ENCODE measurements at places on chromosomes 3 and 15.

- DNase-seq: no peak
These were observed 292.1 kb downstream of the DIPK2A start for GRCh38 chr3:144263706-144264105.

DNA sequence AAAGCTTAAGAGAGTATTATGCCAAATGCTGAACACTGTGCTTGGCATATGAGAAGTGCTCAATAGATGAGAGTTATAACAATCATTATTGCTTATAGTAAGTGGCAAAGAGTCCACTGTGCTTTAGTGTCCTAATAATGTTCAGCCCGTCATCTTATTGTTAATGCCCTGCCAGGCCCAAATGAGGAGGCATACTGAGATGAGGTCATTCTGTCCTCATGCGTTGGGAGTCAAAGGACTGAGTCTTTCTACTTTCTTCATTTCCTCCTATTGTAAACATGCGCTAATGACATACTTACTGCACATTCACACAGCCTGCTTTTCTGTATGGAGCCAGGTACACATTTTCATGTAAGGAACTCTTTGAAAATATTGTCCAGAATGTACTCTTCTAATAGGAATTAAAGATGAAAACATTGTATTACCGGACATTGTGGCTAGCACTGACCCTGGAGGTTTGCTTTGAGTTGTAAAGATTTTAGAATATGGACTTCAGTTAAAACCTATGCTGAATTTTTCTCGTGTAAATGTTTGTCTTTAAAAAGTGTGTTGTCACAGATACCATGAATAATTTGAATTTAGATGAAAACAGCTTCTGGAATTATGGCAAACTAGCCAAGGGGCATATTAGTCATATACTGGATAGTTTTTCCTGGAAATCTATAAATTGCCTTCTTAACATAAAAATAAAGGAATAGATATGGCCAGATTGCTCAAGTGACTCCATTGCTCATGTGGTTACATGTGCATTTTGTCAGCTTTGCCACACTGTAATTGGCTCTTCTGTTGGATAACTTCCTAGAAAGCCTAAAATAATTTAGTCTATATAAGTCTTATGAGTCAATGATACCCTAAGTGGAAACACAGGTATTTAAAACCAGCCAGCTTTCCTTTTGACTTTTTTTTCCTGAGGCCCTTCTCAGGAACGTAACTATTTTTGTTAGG lies 38.3 kb downstream of the KBTBD12 start:
- DNase-seq: no peak

GRCh38 chr3:15875016-15875689 lies 77.4 kb upstream of the ANKRD28 start:
- no peak for DNase-seq

DNA sequence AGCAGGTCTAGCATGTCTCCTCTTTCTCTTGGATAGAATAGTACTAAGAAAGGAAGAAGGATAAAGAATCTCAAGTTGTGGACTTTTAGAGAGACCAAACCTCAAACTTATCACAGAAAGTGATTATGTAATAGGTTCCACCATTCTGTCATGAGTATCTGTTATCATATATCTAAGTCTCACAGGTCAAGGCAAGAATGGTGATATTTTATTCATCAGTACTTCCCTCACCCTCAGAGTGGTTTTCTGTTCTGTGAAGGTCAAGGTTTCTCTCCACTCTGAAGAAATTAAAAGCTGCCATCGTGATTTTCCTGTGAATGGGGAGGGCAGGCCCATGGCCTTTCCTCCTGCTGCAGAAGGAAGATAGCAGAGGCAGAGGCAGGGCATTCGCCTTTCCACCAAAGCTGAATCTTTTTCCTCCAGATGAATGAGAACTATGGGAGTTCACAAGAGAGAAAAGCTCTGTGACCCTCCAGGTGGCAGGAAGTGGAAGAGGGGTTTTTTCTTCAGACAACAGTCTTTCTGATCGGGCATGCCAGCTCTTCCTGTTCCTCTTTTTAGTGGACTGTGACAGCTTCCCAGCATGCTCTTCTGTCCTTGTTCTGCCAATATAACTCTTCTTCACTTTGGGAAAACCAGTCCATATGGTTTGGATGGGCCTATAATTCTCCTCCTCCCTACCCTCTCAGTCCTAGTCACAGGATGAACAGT lies 37.1 kb upstream of the CCK start:
- no peak for DNase-seq

- no peak for DNase-seq
These were observed 23.2 kb downstream of the SENP8 start for GRCh38 chr15:72141171-72142084.

GRCh38 chr3:196519718-196520082 lies 4.6 kb upstream of the SMCO1 start:
- DNase-seq: no peak
